ENCODE measurements at places on chromosomes 7 and 10. TPM values are rescaled to one million over a fixed set of nuclear protein-coding genes. Genes with fewer than 3 reads are reported as not detected.
A peak's percentile ranks its signal among the peaks of the same experiment; 100 is the strongest.

DNA sequence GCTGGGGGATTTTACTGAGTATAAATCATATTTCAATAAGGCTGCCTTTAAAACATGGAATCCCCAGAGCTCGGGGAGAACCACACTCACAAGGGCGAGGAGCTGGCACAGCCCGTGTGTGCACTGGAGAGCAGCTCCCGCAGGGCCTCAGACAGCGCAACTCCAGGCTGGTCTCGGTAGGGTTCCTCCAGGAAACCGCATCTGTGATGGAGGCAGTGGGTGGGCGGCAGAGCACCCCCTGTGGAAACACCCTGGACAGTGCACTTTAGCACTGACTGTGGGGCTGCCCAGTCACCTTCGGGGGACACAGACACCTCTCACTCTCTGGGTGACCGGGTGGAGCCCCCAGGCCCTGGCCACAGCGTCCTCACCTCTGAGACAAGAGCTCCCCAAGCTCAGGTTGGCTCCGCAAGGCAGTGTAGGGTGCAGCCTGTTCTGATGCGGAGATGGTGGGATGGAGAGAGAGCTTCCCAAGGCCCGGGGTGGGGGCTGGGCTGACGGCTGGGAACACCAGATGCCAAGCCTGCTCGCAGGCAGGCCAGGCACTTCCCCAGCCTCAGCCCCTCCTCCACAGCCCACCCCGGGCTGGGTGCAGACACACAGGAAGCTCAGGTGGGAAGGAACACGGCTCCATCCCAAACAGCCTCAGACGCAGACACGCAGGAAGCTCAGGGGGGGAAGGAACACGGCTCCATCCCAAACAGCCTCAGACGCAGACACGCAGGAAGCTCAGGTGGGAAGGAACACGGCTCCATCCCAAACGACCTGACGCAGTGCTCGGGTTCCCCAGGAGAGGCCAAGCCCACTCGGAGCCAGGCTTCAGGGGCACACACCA lies 224.4 kb downstream of the MAD1L1 start:
- no peak overlapping the region for H3K4me3 ChIP-seq
- no peak for DNase-seq
- no peaks in the 10 kb centered on the region for H3K36me3 ChIP-seq
- H3K4me1 ChIP-seq, result peaks cover 18% of the 10 kb centered on the region
- H3K27me3 ChIP-seq, result no peaks in the 10 kb centered on the region
- H3K27ac ChIP-seq, result no peak overlapping the region

DNA sequence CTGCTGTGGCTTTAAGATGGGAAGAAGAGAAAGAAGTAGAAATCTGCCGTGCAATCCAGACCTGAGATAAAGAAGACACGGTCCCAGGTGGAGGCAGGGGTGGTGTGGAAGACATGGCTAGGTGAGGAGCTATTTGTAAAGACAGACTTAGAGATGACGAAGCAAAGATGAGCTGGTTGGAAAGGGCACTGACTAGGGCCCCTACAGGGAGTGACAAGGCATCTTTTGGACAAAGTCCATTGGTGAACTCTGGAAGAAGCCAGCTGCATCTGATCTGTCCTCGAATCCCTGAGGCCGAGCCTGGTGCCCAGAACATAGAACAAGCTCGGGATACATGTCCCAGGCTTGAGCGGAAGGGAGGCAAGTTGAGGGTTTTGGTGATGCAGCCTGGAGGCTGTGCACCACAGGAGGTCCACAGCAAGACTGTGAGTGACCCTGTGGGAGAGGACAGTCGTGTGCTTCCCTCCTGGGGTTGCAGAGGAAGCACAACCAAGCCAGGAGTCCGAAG lies 191.2 kb downstream of the ADAM12 start:
- H3K27ac ChIP-seq, result no peak overlapping the region
- H3K4me1 ChIP-seq, result no peaks in the 10 kb centered on the region
- DNase-seq, result no peak
- H3K4me3 ChIP-seq, result no peak overlapping the region
- H3K36me3 ChIP-seq, result no peaks in the 10 kb centered on the region
- peaks cover 9% of the 10 kb centered on the region for H3K27me3 ChIP-seq

- no peak for DNase-seq
- peaks cover 31% of the 10 kb centered on the region for H3K4me1 ChIP-seq
- no peak overlapping the region for H3K4me3 ChIP-seq
- no peak overlapping the region for H3K27ac ChIP-seq
These were observed 55.7 kb downstream of the TMEM209 start for GRCh38 chr7:130149281-130150139.

DNA sequence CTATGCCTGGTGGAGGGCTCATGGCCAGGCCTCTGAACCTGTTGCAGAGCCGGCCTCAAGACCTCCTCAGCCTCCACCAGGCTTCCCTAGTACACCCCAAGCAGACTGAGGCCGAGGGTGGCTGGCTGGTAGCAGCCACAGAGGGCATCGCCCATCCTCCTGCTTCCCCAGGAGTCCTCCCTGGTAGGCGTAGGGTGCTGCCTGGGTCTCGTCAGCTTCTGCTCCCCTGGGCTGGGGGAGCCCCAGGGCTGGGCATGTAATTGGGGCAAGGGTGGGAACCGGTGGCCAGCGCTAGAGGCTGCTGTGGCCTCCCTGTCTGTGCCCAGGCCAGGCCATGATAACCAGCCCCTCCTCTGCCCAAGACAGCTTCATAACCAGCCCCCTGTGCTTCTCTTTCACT lies 32.6 kb downstream of the TBATA start:
- no peak for DNase-seq
- H3K36me3 ChIP-seq, result no peaks in the 10 kb centered on the region
- H3K4me3 ChIP-seq, result no peak overlapping the region
- no peak overlapping the region for H3K27ac ChIP-seq

DNA sequence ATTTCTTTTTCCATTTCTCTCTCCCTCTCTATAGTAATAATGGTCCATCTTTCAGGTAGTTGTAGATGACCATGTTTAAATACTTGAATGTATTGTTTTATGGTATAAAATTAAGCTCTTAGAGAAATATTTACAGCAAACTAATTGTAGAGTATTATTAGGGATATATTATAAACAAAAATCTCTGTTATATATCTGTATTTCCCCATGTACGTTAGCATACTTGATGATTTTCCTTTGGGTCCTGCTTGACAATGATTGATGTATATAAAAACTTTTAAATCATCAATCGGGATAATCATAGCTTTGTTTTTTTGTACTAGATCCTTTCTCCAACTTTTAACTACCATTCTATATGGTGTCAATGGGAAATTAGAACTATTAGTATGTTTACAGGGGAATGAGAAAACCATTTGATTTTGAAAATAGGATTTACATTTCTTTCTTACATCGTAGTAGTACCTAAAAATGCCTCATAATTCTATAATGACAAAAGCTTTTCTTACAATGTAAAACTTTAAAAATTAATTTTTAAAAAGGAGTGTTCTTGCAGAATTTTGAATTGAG lies 117.5 kb upstream of the CDK13 start:
- DNase-seq, result no peak
- H3K4me1 ChIP-seq, result peaks cover 7% of the 10 kb centered on the region
- no peaks in the 10 kb centered on the region for H3K36me3 ChIP-seq
- H3K27ac ChIP-seq, result no peak overlapping the region
- peaks cover 61% of the 10 kb centered on the region for H3K27me3 ChIP-seq

DNA sequence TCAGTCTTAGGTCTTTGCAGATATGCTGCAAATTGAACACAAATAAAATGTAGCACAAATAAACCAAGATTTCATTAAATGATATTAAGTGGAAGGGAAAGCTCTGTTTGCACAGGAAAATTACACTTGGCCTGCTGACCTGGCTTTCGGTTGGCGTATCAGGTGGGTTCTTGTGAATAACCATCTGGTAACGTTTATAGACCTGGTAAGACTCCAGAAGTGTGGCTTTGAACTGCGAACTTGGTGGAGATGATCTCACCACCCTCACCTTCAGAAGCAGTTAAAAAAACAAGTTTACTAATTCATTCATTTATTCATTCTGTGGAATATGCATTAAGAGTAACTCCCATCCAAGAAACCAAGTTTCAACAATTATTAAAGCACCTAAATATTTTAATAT lies 28.1 kb downstream of the ATE1 start:
- DNase-seq, result no peak
- no peak overlapping the region for H3K27ac ChIP-seq
- no peak overlapping the region for H3K4me3 ChIP-seq
- no peaks in the 10 kb centered on the region for H3K27me3 ChIP-seq
- H3K4me1 ChIP-seq, result peaks cover 5% of the 10 kb centered on the region

- no peak for DNase-seq
- H3K36me3 ChIP-seq, result no peaks in the 10 kb centered on the region
- no peak overlapping the region for H3K27ac ChIP-seq
- peaks cover 23% of the 10 kb centered on the region for H3K27me3 ChIP-seq
- H3K4me1 ChIP-seq, result no peaks in the 10 kb centered on the region
These were observed 179.2 kb downstream of the NXPH1 start for GRCh38 chr7:8612584-8612983.

DNA sequence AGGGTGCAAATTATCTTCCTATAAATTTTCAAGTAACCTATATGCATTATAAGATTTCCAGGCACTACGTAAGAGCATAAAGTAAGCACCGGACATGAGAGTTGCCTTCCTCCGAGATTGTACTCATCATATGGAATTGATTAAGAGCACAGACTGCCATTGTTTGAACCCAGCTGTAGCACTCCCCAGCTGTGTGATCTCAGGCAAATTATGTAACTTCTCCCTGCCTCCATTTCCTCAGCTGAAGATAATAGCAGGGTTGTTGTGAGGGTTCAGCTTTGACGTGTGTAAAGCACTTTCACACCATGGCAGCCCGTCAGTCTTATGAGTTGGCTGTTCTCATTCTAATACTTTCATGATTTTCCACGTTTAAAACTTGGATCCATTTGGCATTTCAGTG lies 122.6 kb downstream of the ITIH5 start:
- H3K4me1 ChIP-seq, result peaks cover 33% of the 10 kb centered on the region
- H3K4me3 ChIP-seq, result no peak overlapping the region
- H3K36me3 ChIP-seq, result no peaks in the 10 kb centered on the region
- DNase-seq, result no peak
- peak overlapping the region; percentile 35 for H3K27ac ChIP-seq

DNA sequence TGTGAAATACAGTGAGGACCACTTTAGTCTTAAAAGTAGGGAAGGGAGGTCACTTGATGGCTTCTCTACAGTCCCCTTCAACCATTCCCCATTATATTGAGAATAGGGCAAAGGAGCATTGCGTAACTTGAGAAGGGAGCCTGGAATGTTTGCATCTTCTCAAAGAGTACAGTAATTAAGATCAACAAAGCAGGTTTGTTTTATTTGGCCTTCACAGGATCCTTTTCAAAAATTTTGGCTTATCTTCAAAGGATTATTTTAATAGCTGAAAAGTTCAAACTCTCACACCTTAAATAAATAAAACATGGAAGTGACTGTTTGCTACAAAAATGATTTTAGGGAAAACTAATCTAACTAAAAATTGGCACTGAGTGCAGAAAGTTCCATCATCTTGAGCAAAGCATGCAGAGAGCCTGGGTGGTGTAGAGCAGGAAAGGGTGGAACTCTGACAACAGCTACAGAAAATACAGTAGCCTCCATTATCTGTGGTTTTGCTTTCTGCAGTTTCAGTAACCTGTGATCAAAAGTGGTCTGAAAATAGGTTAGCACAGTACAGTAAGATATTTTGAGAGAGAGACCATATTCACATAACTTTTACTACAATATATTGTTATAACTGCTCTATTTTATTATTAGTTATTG lies 214.0 kb downstream of the MDFIC start:
- no peak overlapping the region for H3K4me3 ChIP-seq
- H3K36me3 ChIP-seq, result no peaks in the 10 kb centered on the region
- peak overlapping the region; percentile 28 for H3K27ac ChIP-seq
- no peak for DNase-seq

GRCh38 chr7:135959646-135960363 lies 17.4 kb downstream of the MTPN start:
- no peaks in the 10 kb centered on the region for H3K27me3 ChIP-seq
- peaks cover 19% of the 10 kb centered on the region for H3K4me1 ChIP-seq
- H3K4me3 ChIP-seq, result no peak overlapping the region
- peak overlapping the region; percentile 57 for H3K27ac ChIP-seq

GRCh38 chr10:71647526-71648253 lies 71.9 kb downstream of the C10orf105 start:
- H3K4me1 ChIP-seq, result peaks cover 12% of the 10 kb centered on the region
- H3K27ac ChIP-seq, result no peak overlapping the region
- H3K27me3 ChIP-seq, result peaks cover 3% of the 10 kb centered on the region
- DNase-seq, result no peak

DNA sequence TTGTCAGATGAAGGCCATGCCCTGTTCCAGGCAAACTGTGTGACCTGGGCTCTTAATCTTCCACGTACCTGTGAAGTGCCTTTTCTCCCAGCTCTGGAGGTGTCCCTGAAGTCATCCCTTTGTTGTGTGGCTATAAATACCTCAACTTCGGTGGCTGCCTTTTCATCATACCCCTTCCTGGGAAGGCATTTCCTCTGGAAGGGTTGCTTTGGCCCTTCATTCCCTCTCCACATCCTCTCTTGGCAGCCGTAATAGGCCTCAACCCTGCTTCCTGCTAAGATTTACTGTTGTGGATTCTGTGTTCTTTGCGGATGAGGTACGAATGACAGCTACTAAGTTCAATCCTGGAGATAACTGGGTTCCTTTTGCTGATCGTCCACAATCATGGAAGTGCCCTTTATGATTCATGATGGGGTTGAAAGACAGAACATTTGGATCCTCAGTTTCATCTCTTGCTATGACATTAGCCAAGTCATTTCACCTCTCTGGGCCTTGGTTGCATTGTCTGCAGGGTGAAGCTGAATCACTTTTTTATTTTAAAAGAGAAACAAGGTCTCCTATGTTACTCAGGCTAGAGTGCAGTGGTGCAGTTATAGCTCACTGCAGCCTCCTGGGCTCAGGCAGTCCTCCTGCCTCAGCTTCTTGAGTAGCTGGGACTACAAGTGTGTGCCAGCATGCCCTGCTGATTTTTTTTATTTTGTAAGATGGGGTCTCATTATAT lies 23.6 kb downstream of the FKBP6 start:
- H3K4me1 ChIP-seq, result peaks cover 5% of the 10 kb centered on the region
- no peak overlapping the region for H3K4me3 ChIP-seq
- H3K27me3 ChIP-seq, result peaks cover 3% of the 10 kb centered on the region
- no peak overlapping the region for H3K27ac ChIP-seq
- no peaks in the 10 kb centered on the region for H3K36me3 ChIP-seq

- no peak overlapping the region for H3K27ac ChIP-seq
- no peak overlapping the region for H3K4me3 ChIP-seq
- DNase-seq, result no peak
- H3K4me1 ChIP-seq, result no peaks in the 10 kb centered on the region
- H3K27me3 ChIP-seq, result no peaks in the 10 kb centered on the region
- H3K36me3 ChIP-seq, result peaks cover 11% of the 10 kb centered on the region
These were observed 103.7 kb downstream of the RBM20 start for GRCh38 chr10:110747609-110748464.

GRCh38 chr10:78292982-78293865 lies 259.6 kb downstream of the RPS24 start:
- H3K27ac ChIP-seq, result peak overlapping the region; percentile 81
- no peaks in the 10 kb centered on the region for H3K27me3 ChIP-seq
- no peak for DNase-seq
- peaks cover 2% of the 10 kb centered on the region for H3K36me3 ChIP-seq

SPRN gene
- 0.50 TPM for total RNA-seq

PRF1 gene
- total RNA-seq, result 0.13 TPM

INHBA gene
- total RNA-seq, result 51.4 TPM

FAM180A gene
- not detected for total RNA-seq

UBTD1 gene
- total RNA-seq, result 9.1 TPM
